ENCODE measurements at places on chromosomes 2 and 18. TPM values are rescaled to one million over a fixed set of nuclear protein-coding genes. Genes with fewer than 3 reads are reported as not detected.

DNA sequence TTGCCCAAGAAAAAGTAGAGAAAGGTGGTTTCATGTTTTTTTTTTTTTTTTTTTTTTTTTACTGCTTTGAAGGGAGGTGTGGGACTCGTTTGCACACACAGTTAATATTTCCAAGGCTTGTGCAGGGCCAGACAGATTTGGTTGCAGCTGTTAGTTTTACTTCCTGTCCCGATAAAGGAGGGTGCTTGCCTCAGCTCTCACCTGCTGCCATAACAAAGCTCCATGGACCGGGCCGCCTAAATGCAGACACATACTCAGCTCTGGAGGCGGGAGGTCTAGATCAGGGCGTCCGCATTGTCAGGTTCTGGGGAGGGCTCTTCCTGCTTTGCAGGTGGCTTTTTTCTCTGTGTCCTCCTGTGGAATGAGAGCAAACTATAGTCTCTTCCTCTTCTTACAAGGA lies 69.9 kb downstream of the ODC1 start:
- no peak for DNase-seq

The AOX1 gene
- not detected for total RNA-seq

The ECEL1 gene
- 0.12 TPM for total RNA-seq

- no peak for DNase-seq
These were observed 89.8 kb upstream of the BCL2L11 start for GRCh38 chr2:111030945-111031344.

The IL18R1 gene
- 57.8 TPM for total RNA-seq

DNA sequence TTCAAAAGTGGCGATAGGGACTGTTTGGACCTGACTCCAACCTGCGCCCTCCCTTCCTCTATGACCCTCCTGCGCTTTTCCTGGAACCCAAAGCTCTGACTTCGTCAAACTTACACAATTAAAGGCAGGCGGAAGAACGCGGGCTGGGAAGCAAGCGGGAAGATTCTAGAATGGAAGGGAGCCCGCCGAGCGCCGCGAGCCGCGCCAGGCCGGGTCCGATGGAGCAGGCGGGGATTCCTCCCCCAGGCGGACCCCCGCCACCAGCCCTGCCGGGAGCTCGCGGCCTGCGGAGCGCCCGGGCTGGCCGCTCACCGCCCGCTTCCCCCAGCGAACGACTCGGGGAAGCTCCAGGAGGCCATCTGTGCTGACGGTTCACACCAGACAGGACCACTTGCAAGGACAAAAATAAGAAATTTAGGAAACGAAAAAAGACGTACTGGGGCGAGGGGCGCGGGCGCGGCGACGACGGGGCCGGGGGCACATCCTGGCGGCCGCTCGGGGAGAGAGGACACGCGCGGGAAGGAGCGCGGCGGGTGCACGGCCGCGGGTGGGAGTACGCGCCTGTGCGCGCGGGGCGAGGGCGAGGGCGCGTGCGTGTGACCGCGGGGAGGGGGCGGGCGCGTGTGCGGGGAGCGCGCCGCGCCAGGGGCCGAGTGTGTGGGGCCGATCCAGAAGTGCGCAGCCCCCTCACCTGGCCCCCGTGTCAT lies 1.1 kb upstream of the SALL3 start:
- DNase-seq, result no peak

The PSMD1 gene
- total RNA-seq, result 181 TPM

- no peak for DNase-seq
These were observed 6.1 kb downstream of the INO80C start for GRCh38 chr18:35491700-35492077.

The RAB6C gene
- not detected for total RNA-seq

DNA sequence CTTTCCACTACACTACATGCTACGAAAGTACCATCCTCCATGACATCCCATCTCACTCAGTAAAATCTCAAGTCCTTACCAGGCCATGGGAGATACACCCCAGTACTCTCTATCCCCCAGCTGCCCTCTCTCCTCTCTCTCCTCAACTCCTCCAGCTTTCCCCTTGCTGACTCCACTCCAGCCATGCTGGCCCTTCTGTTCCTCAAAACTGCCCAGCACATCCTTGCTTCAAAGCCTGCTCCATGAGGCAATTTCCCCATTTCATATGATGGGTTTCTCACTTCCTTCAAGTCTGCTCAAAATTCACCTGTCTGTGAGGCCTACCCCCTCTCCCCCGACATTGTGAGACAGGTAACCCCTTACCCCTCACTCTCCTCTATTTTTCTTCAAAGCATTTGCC lies 8.6 kb downstream of the CHN1 start:
- DNase-seq, result no peak

All from activated T-helper 1 cell treated with anti-CD3 and anti-CD28 coated beads, Interleukin-12 subunit alpha, Interleukin-12 subunit beta, Interleukin-2, Interleukin-4 antibody, amounts not matched to agents 30 ng/mL and 10 ng/mL and 1 ng/mL, durations not matched to agents 14 hours and 24 hours and 36 hours (primary cell).